ENCODE measurements at places on chromosomes 7 and 10.

DNA sequence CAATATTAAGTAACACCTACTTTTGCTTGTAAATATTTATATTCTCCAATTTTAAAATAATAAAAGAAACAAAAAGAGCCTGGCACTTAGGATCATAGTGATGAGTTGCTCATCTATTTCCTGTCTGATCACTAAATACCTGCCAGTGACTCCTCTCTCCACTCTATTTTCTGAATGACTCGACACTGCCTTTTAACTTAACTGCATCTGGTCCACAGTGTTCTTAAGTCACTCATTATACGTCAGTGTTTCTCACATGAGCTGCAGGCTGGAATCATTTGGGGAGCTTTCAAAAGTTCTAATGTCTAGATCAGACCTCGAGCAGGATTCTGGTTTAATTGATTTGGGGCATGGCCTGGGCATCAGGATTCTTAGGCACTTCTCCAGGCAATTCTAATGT is 78.0 kb upstream of the AGBL3 start:
- DNase-seq = no peak

GRCh38 chr7:1889556-1890181 is 219.6 kb downstream of the ELFN1 start:
- DNase-seq = no peak

DNA sequence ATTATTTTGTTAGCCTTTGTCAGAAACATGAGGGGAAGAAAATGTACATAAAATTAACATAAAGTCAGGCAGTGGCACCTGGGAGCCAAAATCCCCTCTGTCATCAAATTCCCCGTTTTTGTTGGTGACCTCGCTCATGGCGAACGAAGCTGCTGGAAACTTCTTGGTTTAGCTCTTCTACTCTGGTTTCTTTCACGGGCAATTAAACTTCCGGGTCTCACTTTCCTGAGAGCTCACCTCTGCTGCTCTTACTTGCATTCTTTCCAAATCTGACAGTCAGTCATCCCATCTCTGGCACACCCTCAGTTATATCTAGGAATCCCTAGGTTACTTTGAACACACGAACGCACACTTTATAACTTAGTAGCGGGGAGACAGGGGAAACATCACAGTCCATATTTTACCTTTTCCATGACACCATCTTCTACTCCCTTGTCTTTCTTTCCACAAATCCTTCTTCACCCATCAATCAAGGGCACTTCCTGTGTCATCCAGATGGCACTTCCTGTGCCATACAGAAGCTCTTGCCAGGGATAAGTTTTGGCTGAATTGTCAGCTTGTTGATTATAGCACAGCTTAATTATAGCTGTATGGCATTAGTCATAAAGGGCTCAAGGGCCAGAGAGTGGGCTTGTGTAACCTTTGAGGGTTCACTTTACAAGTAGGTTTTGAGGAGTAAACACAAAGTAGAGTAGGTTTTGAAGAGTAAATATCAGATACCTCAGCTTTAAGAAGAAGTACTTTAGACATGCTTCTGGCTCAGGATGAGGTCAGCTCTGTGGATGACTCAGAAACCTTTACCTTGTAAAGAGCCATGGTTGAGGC is 105.1 kb downstream of the GATA3 start:
- DNase-seq = no peak

DNA sequence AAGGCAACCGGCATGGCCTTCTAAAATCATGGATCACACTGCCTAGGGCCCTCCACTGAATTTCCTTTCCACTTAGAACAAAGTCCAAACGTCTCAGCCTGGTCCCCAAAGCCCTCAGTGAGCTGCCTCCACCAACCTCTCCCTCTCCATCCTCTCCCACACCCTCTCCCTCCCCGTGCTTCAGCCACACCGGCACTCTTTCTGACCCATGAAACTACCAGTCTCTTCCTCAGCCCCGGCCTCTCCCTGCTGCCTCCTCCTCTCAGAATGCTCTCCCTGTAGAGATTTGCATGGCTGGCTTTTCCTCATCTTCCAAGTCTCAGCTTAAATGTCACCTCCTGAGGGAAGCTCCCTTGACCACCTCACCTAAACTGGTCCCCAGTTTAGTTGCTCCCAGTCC is 219.0 kb upstream of the ZMIZ1 start:
- DNase-seq = no peak
